Cortex of kidney (tissue), 1 donor: ENCODE measurements at places on chromosomes 2 and 18.

DNA sequence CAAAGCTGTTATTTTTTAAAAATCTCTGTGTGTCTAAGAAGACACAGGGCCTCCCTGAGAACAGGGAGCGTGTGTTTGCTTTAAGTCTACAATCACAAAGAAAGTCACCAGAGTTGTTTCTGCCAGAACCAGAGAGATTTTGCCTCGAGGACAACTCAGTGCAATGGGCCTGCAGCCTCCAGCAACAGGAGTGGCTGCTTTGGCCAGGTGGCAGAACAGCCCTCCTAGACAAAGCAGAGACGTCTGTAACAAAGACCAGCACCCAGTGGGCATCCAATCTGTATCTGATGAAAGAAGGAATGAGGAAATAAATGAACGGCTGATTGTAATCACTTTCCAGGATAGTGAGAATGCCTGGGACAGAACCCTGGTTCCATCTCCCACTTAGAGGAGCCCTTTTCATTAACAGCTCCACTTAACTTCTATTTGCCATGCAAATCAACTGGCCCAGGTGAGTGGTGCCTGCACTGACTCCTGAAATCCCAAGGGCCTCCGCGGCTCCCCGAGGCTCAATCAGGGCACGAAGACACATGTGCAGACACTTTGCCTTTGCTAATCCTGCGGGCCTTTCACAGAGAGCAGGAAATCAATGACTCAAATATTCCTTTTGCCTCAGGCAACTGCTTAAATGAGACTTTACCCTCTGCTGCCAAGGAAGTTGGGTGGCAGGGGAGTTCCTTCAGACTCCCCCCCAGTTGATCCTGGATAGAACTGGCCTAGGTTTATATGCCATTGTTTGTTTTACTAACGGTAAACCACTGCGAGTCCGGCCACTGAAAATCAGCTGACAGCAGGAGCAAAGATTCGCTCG lies 146.5 kb downstream of the CABLES1 start:
- no peak for DNase-seq

GRCh38 chr2:37263839-37264238 lies 32.4 kb downstream of the NDUFAF7 start:
- no peak for DNase-seq

DNA sequence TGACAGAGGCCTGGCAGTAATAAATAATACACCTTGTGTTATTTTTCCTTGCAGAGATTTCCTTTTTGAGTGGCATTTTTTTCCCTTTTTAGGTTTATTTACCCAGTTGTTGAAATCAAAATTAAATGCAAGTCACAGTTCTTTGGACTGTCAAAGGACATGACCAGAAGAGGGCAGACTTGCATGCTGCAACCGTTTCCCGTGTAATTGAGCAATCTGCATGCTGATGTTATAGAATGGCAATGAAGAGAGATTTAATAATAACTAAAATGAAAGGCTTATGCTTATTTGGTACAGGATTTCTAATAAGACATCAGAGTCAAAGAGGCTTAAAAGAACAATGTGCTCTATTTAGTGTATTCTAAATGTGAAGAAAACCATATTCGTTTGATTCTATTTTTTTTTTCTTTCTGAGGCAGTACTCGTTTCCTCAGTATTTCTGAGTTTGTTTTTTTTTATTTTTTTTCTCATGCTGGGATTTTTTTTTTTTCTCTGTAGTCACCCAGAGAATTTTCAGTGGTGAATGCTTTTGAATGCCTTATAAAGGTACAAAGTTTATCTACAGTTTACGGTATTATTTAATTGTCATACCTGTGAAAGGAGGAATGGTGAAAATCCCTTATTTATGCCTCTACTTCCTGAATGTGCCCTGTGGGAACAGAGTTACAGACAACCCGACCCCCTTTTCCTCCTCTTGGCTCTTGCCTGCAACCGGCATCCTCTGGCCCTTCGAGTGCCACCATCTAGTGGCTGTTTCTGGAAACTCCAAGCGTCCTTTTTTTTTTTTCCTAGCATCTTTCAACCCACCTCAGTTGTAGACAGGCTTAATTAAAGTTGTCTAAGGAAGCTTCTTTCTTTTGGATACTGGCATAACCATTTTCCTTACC lies 368.5 kb downstream of the LRRTM1 start:
- no peak for DNase-seq

GRCh38 chr2:880201-880970 lies 70.3 kb upstream of the SNTG2 start:
- DNase-seq: no peak

DNA sequence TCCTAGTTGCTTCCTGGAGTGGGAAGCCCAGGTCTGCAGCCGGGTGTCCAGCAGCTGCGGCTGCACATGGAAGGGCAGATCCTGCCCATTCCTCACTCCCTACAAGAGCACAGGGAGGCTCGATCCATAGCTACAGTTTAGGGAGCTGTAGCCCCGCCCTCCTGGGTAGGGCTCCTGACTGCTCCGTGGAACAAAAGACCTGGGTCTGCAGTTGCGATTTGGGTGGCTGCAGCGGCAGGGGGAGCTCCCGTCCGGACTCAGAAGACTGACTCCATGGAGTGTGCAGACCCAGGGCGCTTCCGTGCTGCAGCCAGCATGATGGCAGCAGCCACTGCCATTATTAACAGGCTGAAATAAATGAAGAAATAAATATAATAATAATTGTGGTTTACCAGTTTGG lies 157.3 kb downstream of the CTNNA2 start:
- DNase-seq: no peak

GRCh38 chr2:28600181-28600580 lies 104.3 kb downstream of the PLB1 start:
- DNase-seq: no peak

DNA sequence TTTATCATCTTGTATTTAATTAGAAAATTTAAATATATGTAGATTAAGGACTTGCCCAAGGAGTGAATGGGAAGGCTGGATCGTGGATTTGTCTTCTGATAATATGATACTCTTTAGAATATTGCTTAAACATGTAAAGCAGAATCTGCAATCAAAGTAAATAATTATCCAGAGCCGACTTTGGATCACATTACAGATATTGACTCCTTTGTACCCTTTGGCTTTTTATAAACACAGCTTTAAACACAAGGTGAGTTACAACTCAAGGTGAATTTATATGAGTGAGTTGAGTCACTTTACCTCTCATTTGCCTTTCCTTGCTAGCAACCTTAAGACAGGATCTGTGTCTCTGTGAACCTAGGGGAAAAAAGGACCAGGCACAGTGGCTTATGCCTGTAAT lies 37.7 kb upstream of the SLC25A52 start:
- no peak for DNase-seq

DNA sequence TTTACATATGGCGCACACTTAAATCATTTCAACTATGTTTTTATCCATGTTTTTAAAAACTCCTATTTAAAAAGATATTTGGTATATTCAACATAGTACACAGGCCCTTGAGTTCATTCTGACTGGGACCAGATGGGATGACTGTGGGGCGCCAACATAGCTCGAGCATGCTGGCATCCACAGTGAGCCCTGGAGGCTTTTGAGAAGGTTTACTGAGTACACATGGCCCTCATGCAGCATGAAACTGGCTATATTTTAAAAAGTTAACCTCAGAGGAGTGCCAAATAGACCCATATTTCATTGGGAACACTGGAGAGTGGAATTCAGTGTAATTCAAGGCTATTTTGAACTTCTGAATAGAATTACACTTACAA lies 83.6 kb downstream of the CCDC85A start:
- no peak for DNase-seq

- no peak for DNase-seq
These were observed 4.8 kb downstream of the DHRS9 start for GRCh38 chr2:169073963-169074751.

- DNase-seq: no peak
These were observed 81.3 kb downstream of the NFATC1 start for GRCh38 chr18:79476918-79477571.

GRCh38 chr18:36249392-36249791 lies 48.1 kb upstream of the FHOD3 start:
- DNase-seq: no peak

DNA sequence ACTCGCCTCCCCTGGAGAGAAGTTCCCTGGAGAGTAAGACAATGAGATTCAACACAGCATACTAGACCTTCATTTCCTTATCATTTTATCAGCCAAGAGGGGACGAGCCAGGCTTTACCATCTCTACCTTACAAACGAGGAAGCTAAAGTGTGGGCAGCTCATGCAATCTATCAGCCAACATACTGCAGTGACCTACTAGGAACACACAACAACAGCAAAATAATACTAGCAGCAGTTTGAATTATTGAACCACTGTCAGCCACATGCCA lies 60.0 kb upstream of the TEX51 start:
- DNase-seq: no peak

DNA sequence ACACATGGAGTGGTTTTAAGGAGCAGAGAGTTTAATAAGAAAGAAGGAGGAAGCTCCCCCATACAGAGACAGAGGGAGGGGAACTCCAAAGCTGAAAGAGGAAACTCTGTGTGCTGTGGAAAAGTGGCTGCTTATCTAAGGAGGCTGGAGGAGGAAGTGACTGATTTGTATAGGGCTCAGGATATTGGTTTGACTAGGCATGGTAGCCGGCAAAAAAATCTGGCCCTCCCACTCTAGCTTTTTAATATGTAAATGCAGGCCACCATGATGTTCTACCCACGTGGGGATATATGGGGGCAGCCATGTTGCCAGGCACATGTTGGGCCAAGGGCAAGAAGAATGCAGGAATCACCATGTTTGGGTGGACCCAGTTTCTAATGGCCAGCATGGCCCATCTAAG lies 64.3 kb downstream of the HNMT start:
- no peak for DNase-seq

- DNase-seq: no peak
These were observed 57.8 kb downstream of the ST6GAL2 start for GRCh38 chr2:106828119-106828518.

GRCh38 chr18:28003451-28003850 lies 173.5 kb downstream of the CDH2 start:
- DNase-seq: no peak

DNA sequence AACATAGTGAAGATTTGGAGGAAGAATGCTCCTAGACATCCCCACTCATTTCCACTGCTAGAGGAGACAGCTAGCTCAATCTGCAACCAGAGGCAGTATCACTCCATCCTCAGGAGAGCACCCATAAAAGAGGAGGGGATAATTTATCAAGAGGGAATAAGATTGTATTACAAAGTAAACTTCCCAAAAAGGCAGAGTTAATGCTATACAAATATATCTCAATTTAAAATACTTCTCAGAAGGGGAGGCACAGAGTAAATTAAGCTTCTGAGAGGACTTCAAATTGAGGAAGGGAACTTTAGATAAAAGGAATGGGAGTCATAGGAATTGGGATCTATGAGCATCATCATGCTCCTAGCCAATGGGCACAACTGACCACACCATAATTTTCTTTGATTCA lies 29.1 kb downstream of the EXOC6B start:
- no peak for DNase-seq

DNA sequence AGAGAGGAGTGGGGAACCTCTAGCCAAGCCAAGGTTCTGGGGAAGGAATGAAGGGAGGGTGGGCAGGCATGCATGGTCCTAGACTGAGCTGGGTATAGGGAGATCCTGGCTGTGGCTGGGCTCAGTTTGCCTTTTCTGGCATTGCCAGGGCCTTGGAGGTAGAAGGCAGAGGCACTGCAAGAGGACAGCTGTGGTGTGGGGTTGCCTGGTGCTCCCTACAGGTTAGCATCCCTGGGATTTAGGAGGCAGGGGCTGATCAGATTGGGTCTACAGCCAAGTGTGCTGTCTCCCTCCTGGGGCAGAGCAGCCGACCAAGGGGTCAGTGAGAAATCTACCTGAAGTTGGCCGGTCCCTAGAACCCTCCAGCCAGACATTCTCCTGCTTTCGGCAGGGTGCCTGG lies 15.9 kb downstream of the ABCG8 start:
- no peak for DNase-seq

DNA sequence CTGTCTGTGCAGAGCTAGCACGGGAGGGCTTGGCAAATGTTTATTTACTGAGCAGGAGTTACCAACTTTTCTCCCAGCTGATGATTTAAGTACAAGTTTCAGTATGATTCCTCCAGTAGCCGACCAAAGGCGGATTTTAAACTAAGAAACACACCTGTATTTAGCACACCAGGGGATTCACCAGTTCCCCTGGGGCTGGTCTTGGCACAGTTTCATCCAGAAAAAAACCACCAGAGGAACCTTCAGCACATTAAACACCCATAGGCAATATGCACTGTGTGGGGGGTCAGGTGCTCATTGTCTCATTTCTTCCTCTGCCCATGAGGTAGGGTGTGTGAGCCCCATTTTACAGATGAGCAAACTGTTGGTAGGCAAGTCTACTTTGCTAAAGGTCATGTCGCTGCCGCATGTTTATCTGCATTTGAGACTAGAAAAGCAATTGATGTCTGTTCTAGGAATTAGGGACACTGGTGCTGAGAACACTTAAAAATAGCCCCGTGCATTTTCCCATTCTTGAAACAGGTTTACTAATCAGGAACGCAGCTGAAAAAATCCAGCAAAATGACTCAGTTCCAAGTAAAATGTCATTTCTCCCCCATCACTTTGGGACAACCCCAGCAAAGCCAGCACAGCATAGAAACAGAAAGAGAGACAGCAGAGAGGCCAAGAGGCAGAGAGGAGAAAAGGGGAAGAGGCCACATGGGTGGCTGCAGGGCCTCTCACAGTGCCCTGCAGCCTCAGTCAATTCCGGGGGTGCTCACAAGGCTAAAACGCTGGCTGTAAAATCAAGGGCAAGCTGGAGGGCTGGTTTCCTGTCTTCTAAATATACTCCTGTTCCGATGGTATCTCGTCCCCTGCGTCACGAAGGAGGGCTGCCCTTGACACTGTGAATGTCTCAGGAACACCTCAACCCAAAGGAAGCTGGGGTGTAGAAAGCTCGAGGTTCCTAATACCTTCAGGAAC lies 166.8 kb upstream of the ID2 start:
- DNase-seq: no peak

DNA sequence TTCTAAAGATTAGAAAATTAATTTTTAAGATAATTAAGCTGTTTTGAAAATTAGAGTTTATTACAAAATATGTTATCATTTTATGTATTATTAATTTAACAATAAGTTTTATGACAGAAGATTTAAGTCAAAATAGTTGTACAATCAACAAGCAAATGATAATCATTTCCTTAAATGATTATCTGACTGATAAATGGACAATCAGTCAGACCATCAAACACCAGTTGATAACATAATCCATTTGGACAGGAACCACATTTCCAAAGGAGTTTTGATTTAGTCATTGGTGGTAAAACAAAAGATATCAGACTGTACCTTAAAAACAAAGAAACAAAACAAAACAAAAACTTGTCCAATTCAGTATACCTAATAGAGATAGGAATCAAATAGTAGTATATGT lies 1.9 kb downstream of the TFPI start:
- no peak for DNase-seq

GRCh38 chr18:80175451-80176204 lies 66.6 kb downstream of the ADNP2 start:
- DNase-seq: no peak

DNA sequence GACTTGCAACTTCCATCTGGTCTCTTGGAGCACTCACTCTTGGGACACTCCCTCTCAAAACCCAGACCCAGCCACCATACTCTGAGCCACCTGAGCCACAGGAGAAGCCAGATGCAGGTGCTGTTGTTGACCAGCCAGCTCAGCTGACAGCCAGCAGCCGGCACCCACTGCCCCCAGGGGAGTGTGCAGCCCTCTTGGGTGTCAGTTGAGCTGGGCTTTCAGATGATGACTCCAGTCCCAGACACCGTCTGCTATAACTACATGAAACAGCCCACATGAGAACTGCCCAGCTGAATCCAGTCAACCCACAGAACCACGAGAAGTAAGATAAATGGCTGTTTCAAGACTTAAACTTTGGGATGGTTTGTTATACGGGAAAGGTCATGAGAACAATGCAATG lies 10.7 kb upstream of the IGFBP2 start:
- DNase-seq: no peak
